ENCODE measurements at places on chromosomes 5 and 9.

DNA sequence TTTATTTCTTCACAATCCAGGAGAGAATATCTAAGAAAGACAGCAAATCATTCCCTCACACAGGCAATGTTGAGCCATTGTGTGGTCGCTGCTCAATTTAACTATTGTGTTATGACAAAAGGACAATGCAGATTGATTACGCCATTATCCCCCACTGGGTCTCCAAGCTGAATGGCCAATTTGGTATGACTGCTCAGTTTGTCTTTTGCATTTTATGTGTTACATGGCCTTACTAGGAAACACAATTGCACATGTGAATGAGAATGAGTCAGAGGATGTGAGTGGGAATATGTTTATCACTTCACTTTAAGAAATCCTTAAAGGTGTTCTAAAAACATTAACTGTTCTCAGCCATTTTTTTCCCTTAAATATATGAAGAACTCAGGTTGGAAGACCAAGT lies 108.3 kb downstream of the FAM174A start:
- no peak for DNase-seq

DNA sequence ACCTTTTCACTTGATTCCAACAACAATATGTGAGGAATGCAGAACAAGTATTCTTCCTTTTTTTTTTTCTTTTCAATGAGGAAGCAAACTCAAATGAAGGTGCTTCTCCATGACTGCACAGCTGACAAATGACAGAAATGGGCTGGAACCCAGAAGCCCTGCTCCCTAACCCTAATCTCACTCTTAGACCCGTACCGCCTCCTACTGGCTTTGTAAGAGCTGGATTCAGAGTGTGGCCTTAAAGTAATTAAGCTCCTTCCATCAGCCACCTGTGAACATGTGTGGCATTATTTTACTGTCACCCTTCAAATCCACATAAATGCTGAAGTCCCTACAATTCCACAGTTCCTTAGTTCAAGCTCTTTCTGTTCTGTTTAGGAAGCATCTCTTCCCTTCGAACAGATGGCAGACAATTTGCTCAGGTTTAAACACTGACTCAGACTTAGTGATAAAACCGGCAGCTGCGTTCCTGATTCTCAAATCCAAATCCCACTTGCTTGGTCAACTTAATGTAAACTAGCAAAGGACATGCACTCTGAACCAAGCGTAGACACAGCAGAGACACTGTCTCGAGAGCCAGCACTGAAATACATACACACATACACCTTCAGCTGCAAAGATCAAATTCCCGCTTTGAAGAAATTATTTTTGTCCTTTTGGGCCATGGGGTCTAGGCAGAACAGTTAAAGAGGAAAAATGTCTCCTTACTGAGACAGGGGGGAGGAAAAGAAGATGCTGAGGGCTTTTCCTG lies 316.7 kb upstream of the TLE4 start:
- no peak for DNase-seq

DNA sequence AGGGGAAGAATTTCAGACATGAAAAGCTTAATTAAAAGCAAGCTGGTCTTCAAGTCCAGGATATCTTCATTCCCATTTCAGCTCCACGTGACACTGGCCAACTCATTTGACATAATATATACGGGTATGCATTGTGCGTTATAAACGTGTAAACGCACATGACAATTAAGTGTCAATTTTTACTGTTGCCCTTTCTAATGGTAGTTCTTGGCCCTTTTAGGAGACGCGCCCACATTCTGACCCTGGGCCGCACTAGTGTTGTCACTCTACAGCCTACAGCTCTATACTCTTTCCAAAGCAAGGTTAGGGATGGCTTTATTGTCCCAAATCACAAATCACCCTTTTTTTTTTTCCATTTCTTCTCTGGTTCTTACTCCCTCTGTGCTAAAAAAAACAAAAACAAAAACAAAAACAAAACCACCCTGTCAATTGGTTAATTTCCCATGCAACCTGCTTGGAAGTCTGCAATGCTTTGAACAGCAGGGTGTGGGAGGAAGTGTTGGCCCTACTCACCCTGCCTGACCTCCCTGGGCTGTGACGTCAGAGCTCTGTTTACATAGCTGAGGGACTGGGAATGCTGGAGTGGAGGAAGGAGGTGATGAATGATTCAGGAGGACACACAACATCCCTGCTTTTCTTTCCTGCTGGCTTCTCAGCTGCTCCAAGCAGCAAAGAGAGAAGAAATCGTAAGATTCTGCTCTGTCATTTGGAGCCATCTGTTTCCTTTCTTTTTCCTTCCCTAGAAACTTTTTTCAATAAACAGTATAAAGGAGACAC lies 19.3 kb downstream of the RFK start:
- no peak for DNase-seq

GRCh38 chr9:2053883-2054845 lies 39.0 kb downstream of the SMARCA2 start:
- DNase-seq, result peak; percentile 52

Data from stimulated activated naive CD4-positive, alpha-beta T cell (primary cell).